Posterior vena cava (tissue), 2 donors: ENCODE measurements at places on chromosomes 3 and 15. TPM values are rescaled to one million over a fixed set of nuclear protein-coding genes. Genes with fewer than 3 reads are reported as not detected.

Gene FBXO40
- total RNA-seq, result 0.83 TPM

Gene SCAANT1
- not detected for total RNA-seq

Gene TNNC1
- 5.5 TPM for total RNA-seq

Gene C3orf49
- total RNA-seq, result not detected

Gene EAF1
- total RNA-seq, result 16.7 TPM

Gene CACNA1D
- total RNA-seq, result 1.9 TPM

Gene THRB
- 25.0 TPM for total RNA-seq

Gene INSYN1
- 13.8 TPM for total RNA-seq

Gene CPLX3
- total RNA-seq, result not detected

Gene GABRB3
- total RNA-seq, result 1.9 TPM

Gene ERC2
- total RNA-seq, result 0.14 TPM

Gene ACP3
- 1.3 TPM for total RNA-seq

Gene TMEM158
- total RNA-seq, result 22.7 TPM

Gene ZBTB38
- total RNA-seq, result 101 TPM

Gene GUCA1C
- total RNA-seq, result not detected

Gene ZDHHC19
- total RNA-seq, result 2.1 TPM

Gene CSPG5
- 1.2 TPM for total RNA-seq

Gene GABRG3
- not detected for total RNA-seq

Gene GOLGA6L7
- total RNA-seq, result not detected

Gene FBXL22
- 17.7 TPM for total RNA-seq

Gene ANKUB1
- total RNA-seq, result not detected

Gene PCLAF
- 0.52 TPM for total RNA-seq

Gene RETNLB
- total RNA-seq, result not detected

Gene BNC1
- 0.19 TPM for total RNA-seq

Gene C3orf85
- not detected for total RNA-seq

Gene GPR15
- total RNA-seq, result not detected

Gene PLA2G4D
- not detected for total RNA-seq

Gene ATP13A4
- total RNA-seq, result 0.33 TPM

Gene KNG1
- 0.14 TPM for total RNA-seq

Gene TUSC7
- total RNA-seq, result not detected

Gene U2SURP
- total RNA-seq, result 68.1 TPM

Gene CSTA
- 3.5 TPM for total RNA-seq

Gene ST8SIA2
- total RNA-seq, result not detected

Gene SPINK8
- total RNA-seq, result not detected

Gene ADAMTS9
- 105 TPM for total RNA-seq

Gene THPO
- total RNA-seq, result 0.71 TPM

Gene MORC1
- not detected for total RNA-seq

Gene STRA6
- not detected for total RNA-seq

Gene MESP2
- 0.32 TPM for total RNA-seq

Gene PTX3
- 12.9 TPM for total RNA-seq

Gene SCAMP5
- total RNA-seq, result 2.4 TPM

Gene CD200
- 17.7 TPM for total RNA-seq

Gene SHC4
- total RNA-seq, result 9.7 TPM
